ENCODE measurements at places on chromosomes 12 and 14. TPM values are rescaled to one million over a fixed set of nuclear protein-coding genes. Genes with fewer than 3 reads are reported as not detected.

The P2RX7 gene
- total RNA-seq, result 1.8 TPM

GRCh38 chr12:112096070-112096469, 12.5 kb downstream of the NAA25 start:
- no peak for DNase-seq

The RASSF9 gene
- total RNA-seq, result 2.0 TPM

GRCh38 chr12:49673446-49674317, 33.5 kb downstream of the FMNL3 start:
- DNase-seq, result peak; percentile 87
